ENCODE measurements at places on chromosomes 2 and 18.

GRCh38 chr2:159617646-159618045 lies 1.3 kb upstream of the BAZ2B start:
- peak; percentile 49 for DNase-seq

DNA sequence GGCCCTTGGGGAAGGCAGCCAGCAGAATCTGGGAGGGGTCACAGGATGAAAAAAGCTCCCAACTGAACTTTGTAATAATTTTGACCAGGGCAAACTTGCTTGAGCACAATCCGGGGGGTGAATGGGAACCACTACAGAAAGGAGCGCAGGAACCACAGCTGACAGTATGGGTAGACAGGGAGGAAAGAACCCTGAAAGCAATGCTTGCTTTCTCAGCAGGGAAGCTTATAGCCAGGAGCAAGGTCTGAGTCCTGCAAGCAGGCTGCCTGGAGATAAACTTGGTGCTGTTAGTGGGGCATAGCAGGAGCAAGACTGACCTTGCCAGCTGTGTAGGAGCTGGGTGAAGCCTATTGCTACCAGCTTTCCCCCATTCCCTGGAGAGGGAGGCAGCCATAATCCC lies 195.2 kb downstream of the MTCL1 start:
- DNase-seq: no peak

DNA sequence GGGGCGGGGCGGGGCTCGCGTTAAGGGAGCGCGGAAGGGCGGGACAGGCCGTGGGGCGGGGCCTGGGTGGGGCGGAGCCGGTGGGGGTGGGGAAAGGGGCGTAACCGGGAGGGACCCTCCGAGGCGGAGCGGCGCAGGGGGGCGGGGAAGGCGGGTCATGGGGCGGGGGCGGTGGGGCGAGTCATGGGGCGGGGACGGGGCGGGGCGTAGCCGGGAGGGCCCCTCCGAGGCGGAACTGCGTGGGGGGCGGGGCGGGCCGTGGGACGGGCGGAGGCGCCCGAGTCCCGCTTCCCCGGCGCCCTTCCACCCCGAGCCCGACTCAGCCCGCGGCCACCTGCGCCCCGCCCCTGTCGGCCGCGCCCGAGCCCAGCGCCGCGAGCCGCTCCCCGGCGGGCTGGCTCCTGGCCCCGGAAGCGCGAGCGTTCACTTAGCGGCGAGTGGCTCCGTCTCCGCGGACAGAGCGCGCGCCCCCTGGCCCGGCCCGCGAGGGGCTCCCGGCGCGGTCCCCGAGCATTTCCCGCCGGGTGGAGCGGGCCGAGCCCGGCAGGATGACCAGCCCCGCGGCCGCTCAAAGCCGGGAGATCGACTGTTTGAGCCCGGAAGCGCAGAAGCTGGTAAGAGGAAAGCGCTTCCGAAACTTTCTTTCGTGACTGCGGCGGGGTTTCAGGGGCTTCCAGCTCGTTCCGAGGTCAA lies 64.7 kb downstream of the LRRFIP1 start:
- no peak for DNase-seq

- no peak for DNase-seq
These were observed 64.5 kb downstream of the CRACDL start for GRCh38 chr2:98871506-98871905.

DNA sequence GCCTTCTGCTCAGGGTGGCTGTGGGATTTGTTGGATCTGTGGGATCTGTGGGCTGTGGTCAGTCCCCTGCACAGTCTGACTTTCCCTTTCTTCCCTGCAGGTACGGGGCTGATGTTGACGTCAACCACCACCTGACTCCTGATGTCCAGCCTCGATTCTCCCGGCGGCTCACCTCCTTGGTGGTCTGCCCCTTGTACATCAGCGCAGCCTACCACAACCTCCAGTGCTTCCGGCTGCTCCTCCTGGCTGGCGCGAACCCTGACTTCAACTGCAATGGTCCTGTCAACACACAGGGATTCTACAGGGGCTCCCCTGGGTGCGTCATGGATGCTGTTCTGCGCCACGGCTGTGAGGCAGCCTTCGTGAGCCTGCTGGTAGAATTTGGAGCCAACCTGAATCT lies 17.5 kb downstream of the ASB1 start:
- DNase-seq: no peak

DNA sequence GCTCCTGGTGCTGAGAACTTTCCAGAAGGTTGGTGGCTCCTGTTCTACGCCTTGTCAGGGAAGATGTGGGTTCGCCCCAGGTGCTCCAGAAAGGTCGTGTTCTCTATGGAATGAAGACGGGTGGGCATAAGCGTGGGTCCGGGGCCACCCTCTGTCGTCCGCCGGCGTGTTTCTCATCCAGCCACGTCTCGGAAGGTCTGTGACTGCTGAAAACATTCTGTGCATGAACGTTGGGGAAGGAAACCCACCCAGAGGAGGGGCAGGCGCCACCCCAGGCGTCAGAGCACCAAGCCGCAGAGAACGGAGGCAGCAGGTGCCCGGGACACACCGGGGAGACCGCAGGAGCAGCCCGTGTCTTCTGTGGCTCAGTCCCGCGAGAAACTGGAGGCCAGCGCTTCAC lies 118.2 kb downstream of the RTP5 start:
- no peak for DNase-seq

- DNase-seq: no peak
These were observed 481.3 kb downstream of the PIK3C3 start for GRCh38 chr18:42436222-42436765.

GRCh38 chr2:24570225-24570624 lies 79.2 kb downstream of the NCOA1 start:
- DNase-seq: no peak

DNA sequence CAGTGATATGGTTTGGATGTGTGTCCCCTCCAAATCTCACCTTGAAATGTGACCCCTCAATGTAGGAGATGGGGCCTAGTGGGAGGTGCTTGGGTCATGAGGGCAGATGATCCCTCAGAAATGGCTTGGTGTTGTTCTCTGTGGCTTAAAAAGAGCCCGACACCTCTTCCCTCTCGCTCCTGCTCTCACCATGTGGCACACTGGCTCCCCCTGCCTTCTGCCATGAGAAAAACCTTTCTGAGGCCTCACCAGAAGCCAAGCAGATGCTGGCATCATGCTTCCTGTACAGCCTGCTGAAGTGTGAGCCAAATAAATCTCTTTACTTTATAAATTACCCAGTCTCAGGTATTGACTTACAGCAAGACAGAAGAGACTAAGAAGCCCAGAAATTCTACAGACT lies 357.1 kb downstream of the NRXN1 start:
- no peak for DNase-seq

Data from NCI-H524 treated with DMSO at 0.1 percent for 48 hours (cell line).